ENCODE measurements at places on chromosomes 7 and 10.

GRCh38 chr10:116838143-116838725 lies 11.1 kb upstream of the ENO4 start:
- ATAC-seq, result no peak

- no peak for ATAC-seq
Measured at GRCh38 chr10:9613338-9614075, 1404.2 kb upstream of the CELF2 start.

DNA sequence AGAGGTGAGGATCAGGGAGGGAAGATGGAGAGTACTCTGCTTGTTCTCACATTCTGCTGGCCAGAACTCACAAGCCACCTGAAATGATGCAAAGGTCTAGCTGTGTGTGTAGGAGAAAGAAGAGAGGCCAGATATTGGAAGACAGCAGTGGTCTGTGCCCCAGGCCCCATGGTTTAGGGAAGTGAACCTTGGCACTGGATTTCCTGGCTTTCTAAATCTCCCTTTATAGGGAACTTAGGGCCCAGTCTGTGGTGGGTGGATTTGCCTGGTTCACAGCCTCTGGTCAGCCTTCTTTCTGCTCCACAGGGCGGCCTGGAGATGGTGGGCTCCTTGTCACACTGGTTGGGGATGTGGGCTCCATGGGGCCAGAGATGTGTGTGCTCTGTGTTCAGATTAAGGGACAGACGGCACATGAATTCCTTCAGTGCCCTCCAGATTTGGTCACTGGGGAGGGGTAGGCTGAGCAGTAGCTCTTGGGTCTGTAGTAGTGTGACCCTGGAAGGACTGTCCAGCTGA lies 9.5 kb upstream of the SH2D4B start:
- no peak for ATAC-seq

DNA sequence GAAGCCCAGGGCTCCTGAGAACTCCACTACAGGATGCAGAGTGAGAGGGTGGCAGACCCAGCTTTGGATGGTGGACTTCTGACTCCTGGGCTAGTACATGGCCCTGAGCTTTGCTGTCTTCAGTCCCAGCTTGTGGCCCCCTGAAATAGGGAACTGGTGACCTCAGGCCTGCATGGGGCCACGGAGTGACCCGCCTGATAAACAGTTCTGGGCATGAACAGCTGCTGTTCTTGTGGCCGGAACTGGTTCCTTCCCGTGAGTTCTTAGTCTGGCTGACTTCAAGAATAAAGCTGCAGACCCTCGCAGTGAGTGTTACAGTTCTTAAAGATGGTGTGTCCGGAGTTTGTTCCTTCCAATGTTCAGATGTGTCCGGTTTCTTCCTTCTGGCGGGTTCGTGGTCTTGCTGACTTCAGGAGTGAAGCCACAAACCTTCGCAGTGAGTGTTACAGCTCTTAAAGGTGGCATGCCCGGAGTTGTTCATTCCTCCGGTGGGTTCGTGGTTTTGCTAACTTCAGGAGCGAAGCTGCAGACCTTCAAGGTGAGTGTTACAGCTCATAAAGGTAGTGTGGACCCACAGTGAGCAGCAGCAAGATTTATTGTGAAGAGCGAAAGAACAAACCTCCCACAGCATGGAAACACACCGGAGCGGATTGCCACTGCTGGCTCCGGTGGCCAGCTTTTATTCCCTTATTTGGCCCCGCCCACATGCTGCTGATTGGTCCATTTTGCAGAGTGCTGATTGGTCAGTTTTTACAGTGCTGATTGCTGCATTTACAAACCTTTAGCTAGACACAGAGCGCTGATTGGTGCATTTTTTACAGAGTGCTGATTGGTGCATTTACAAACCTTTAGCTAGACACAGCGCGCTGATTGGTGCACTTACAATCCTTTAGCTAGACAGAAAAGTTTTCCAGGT lies 268.0 kb downstream of the ZEB1 start:
- ATAC-seq, result no peak

DNA sequence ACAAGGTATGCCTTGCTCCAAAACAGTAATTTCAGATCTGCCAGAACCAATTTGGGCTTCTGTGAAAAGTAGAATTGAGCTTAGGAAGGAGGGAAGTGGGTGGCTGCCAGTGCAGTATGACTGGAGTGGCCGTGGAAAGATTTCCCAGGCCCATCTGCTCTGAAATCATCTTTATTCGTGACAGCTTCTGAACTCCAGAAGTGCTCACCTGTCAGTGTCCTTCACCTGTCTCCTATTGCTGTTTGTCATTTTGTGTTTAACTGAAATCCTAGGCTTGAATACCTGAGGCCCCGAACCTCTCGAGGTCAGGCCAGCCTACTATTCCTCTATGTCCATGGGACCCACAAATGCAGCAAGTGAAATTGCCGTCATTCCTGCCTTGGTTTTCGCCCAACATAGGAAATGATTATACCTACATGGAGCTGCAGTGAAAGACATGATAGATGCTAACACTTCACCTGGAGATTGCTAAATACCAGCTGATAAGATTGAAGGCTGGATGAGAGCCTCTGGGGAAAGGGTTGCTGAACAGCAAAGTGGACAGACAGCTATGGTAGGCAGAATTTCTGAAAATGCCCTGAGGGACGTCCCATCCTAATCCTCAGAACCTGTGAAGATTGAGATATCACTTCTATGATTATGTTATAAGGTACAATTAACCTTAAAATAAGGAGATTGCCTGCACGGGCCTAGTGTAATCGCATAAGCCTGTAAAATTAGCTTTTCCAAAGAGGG lies 82.1 kb downstream of the C1GALT1 start:
- ATAC-seq, result no peak

- peak; percentile 40 for ATAC-seq
Measured at GRCh38 chr7:101940830-101941229, 123.4 kb downstream of the CUX1 start.

- ATAC-seq, result peak; percentile 41
Measured at GRCh38 chr10:84140036-84140379, 699 bp downstream of the GHITM start.

Data from SK-N-SH treated with all-trans-retinoic acid at 6 μM for 48 hours (cell line).